ENCODE measurements at places on chromosomes 16 and 17. TPM values are rescaled to one million over a fixed set of nuclear protein-coding genes. Genes with fewer than 3 reads are reported as not detected.

- no peaks in the 10 kb centered on the region for H3K4me1 ChIP-seq
- H3K4me3 ChIP-seq, result no peak overlapping the region
- H3K27ac ChIP-seq, result no peak overlapping the region
- H3K27me3 ChIP-seq, result no peaks in the 10 kb centered on the region
Measured at GRCh38 chr17:10021272-10021984, 116.4 kb upstream of the RCVRN start.

ZNF688 gene
- 13.8 TPM for total RNA-seq

PSMD11 gene
- total RNA-seq, result 78.8 TPM

TMEM132E gene
- total RNA-seq, result not detected

DNA sequence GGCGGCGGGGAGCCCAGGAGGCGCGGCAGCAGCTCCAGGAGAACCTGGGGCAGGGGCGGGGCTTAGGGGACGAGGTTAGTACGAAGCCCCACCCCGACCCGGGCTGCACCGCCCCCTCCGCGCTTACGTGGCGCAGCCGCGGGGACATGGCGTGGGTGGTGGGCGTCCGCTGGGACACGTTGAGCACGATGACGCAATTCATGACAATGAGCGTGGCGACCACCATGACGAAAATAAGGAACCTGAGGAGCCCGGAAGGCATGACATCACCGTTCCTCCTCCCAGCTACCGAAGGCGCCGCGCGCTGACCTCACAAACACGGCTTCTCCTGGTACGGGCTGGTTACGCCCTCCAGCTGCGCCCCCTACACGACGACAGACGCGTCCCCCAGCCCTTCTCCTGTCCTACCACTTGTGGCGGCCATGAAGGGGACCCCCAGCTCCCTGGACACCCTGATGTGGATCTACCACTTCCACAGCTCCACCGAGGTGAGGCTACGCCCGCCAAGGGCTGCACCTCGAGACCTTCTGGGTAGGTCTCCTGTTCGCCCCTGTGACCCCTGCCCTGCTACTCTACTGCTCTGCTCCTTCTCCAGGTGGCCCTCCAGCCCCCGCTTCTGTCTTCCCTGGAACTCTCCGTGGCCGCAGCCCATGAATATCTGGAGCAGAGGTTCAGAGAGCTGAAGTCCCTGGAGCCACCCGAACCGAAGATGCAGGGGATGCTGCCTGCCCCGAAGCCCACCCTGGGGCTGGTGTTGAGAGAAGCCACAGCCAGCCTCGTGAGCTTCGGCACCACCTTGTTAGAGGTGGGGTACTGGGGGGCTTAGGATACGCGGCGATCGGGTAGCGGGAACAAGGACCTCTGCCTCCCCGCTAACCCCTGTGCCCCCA, at the start of gene C17orf107:
TSS of gene C17orf107 (plus strand) at position 196 of the 890 bp plus-strand sequence. CDS start at position 423, 227 bp downstream.
- H3K27me3 ChIP-seq, result peaks cover 13% of the 10 kb centered on the region
- peaks cover 40% of the 10 kb centered on the region for H3K4me1 ChIP-seq
- peaks cover 13% of the 10 kb centered on the region for H3K36me3 ChIP-seq
- peak; percentile 87 for DNase-seq
- peak within 1 kb of the TSS; percentile 86 for H3K27ac ChIP-seq
- peak within 1 kb of the TSS; percentile 82 for H3K4me3 ChIP-seq

GRCh38 chr17:29623283-29623647, 553 bp upstream of the CORO6 start:
- H3K27me3 ChIP-seq, result no peaks in the 10 kb centered on the region
- peak overlapping the region; percentile 70 for H3K4me3 ChIP-seq
- no peak for DNase-seq

- no peaks in the 10 kb centered on the region for H3K36me3 ChIP-seq
- no peak overlapping the region for H3K27ac ChIP-seq
- H3K4me3 ChIP-seq, result no peak overlapping the region
- H3K27me3 ChIP-seq, result no peaks in the 10 kb centered on the region
Measured at GRCh38 chr17:80087346-80088265, 13.8 kb upstream of the GAA start.

DNA sequence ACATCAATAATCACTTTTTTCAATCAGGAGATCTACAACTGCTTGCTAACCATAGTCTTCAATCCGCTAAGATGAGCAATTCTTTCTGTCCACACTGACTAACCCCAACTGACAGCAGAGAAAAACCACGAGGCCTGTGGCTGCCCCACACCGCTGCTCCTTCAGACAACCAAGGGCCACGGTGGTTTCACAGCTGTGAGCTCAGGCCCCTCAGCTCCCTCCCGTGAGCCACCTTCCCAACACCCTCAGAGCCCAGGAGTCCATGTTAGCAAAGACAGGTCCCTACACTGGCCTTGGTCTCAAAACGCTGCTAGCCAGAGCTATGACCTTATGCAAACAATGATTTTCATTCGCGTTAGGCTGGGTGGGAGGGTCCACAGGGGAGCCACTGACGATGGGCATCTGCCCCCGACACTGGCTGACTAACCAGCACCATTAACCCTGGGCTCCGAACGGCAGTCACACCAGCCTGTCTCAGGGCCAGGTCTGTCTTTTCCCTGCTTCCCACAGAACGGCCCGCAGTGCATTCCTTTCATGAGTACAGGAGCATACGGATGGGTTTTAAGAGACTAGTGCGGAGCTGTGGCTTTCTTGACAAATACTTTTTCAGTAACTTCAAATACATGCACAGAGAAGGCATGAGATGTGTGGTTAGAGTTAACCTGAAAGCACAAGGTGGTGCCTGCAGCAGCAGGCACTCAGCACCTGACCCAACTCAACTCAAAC, 67.3 kb downstream of the ANKRD11 start:
- H3K27ac ChIP-seq, result peak overlapping the region; percentile 54
- peak; percentile 51 for DNase-seq
- H3K4me3 ChIP-seq, result peak overlapping the region; percentile 11
- peaks cover 30% of the 10 kb centered on the region for H3K36me3 ChIP-seq

DNA sequence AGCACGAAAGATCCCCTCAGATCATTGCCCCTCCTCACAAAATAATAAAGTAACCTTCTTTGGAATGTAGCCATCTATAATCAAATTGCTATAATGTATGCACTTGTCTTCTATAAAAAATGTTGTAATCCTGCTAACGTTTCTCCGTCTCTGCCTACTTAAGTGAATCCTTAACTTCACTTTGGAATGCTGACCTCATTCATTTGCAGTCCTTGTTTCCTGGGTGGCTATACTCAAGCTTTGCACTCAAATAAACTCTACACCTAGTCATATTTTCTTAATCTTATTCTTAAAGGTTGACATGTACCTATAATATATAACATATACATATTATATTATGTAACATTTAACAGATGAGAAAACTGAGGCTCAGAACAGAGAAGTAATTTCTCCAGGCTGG, 22.7 kb downstream of the CHD9NB start:
- H3K36me3 ChIP-seq, result no peaks in the 10 kb centered on the region
- H3K27ac ChIP-seq, result no peak overlapping the region
- peaks cover 2% of the 10 kb centered on the region for H3K4me1 ChIP-seq
- H3K4me3 ChIP-seq, result no peak overlapping the region
- peaks cover 10% of the 10 kb centered on the region for H3K27me3 ChIP-seq

GRCh38 chr16:66802159-66802558, 775 bp upstream of the TERB1 start:
- DNase-seq, result no peak
- no peaks in the 10 kb centered on the region for H3K4me1 ChIP-seq
- H3K27ac ChIP-seq, result no peak overlapping the region
- H3K4me3 ChIP-seq, result no peak overlapping the region
- H3K36me3 ChIP-seq, result peaks cover 26% of the 10 kb centered on the region

- peaks cover 91% of the 10 kb centered on the region for H3K27me3 ChIP-seq
- peaks cover 56% of the 10 kb centered on the region for H3K4me1 ChIP-seq
- H3K36me3 ChIP-seq, result peaks cover 5% of the 10 kb centered on the region
- H3K4me3 ChIP-seq, result peak within 1 kb of the TSS; percentile 65
- H3K27ac ChIP-seq, result peak within 1 kb of the TSS; percentile 31
Measured at GRCh38 chr17:48593126-48593829, at the start of gene HOXB5. Gene HOXB5, minus strand, starts transcription at chr17:48593779. Its CDS starts 97 bp downstream, at chr17:48593682.

YBX2 gene
- 0.55 TPM for total RNA-seq
